Activated T-helper 1 cell treated with anti-CD3 and anti-CD28 coated beads, Interleukin-12 subunit alpha, Interleukin-12 subunit beta, Interleukin-2, Interleukin-4 antibody, amounts not matched to agents 30 ng/mL and 10 ng/mL and 1 ng/mL, durations not matched to agents 14 hours and 24 hours and 36 hours (primary cell): ENCODE measurements at places on chromosomes 1 and 21. TPM values are rescaled to one million over a fixed set of nuclear protein-coding genes. Genes with fewer than 3 reads are reported as not detected.

The HCN3 gene
- total RNA-seq = 2.5 and 3.3 TPM in 2 replicates

The RPTN gene
- not detected in 2 replicates for total RNA-seq

The TRNP1 gene
- 2.0 TPM in 2 replicates for total RNA-seq

The SEMA4A gene
- total RNA-seq = 8.8 and 9.0 TPM in 2 replicates

DNA sequence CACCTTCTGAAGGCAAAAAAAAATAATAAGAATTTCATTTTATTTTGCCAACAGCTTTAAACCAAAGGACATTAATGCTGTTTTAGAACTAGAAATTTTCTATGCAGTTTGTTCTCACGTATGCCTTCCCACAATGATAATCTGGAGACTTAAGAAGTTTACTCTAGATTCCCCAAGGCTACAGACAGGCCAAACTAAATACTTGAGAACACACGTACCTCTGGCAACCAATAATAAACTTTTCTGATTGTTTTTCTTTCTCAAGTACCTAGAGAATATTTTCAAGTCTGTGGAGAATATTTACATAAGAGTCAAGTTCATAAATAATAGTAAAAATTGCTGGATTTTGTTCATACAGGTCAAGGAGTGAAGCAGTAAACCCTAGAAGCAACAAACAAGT lies 15.9 kb downstream of the CLDN8 start:
- no peak for DNase-seq
- H3K4me1 ChIP-seq = no peaks in the 10 kb centered on the region
- H3K4me3 ChIP-seq = no peak overlapping the region
- H3K36me3 ChIP-seq = no peaks in the 10 kb centered on the region
- no peak overlapping the region for H3K27ac ChIP-seq
- H3K27me3 ChIP-seq = peaks cover 1% of the 10 kb centered on the region

DNA sequence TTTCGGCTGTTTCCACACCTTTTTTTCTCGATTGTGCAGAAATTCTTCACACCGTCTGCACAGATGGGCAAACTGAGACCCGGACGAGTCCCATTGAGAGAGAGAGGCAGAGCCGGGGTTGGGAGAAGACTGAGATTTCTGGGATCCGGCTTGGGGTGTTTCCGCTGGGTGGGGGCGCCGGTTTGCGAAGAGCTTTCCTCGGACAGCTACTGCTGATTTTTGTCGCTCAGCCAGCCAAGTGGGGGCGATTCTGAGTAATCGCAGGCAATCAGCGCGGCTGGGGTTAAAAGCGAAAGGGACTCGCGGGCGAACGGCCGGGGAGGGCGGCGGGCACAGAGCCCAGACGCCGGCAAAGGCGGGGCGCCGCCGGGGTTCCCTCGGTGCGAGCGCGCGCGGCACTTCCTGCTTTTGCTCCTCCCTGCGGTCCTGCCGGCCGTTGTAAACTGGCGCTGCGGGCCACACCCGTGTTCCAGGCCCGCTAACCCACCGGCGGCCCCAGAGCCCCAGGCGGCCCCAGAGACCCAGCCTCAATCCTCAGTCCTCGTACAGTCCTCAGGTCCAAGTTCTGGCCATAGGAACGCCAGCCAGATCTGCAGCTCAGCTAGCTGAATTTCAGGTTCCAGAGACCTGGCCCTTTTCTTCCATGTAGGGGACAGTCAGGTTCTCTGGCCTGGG lies 32.4 kb upstream of the JUN start:
- H3K4me3 ChIP-seq = peak overlapping the region; percentile 83
- peaks cover 56% of the 10 kb centered on the region for H3K4me1 ChIP-seq
- H3K27ac ChIP-seq = peak overlapping the region; percentile 86
- peaks cover 2% of the 10 kb centered on the region for H3K27me3 ChIP-seq

GRCh38 chr1:16114527-16115467 lies 41.1 kb downstream of the EPHA2 start:
- peaks cover 3% of the 10 kb centered on the region for H3K27me3 ChIP-seq
- no peaks in the 10 kb centered on the region for H3K4me1 ChIP-seq
- no peaks in the 10 kb centered on the region for H3K36me3 ChIP-seq
- no peak overlapping the region for H3K27ac ChIP-seq
- H3K4me3 ChIP-seq = no peak overlapping the region

DNA sequence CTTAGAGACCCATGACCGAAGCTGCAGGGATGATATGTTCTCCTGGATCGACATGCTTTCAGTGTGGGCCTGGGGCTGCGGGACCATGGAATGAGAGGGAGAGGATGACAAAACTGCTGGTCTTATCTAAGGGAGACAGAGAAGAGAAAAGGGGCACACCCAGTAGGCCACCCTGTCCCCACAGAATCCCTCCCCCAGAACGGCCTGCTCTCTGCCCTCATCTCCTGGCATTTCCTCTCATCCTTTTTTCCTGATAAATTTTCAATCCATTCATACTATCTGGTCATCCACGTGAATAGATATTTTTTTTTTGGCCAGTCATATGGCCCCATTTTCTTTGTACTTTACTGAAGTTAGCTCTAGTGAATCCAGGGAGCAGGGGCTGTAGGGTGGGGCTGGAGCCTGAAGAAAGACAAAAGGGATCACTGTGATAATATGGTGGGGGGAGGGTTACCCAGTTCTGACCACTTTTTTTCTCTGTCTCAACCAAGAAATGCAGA lies at the start of gene PKLR:
Gene PKLR (minus strand): TSS at position 97 of the 500 bp plus-strand sequence. CDS start 43 bp downstream, at position 54.
- no peak within 1 kb of the TSS for H3K27ac ChIP-seq
- no peaks in the 10 kb centered on the region for H3K36me3 ChIP-seq
- no peaks in the 10 kb centered on the region for H3K4me1 ChIP-seq
- DNase-seq = no peak
- no peak within 1 kb of the TSS for H3K4me3 ChIP-seq

DNA sequence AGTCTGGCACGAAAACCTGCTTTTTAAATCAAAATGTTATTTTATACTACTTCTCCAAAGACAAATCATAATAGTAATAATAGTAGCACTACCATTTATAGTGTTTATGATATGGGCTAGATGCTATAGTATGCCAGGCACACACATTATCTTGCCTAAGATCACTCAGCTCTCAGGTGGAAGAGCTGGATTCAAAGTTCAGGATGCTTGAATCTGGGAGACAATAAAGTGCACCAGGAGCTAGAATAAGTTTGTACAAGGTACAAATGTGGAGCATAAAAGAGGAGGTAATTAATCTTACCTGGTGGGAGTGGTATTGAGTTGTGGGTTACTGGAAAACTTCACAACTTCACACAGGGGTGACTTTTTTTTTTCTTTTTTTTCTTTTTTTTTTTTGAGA lies 10.0 kb upstream of the ELOVL1 start:
- no peak for DNase-seq
- peaks cover 29% of the 10 kb centered on the region for H3K36me3 ChIP-seq
- H3K4me3 ChIP-seq = no peak overlapping the region
- H3K27ac ChIP-seq = no peak overlapping the region
- no peaks in the 10 kb centered on the region for H3K27me3 ChIP-seq

- no peak for DNase-seq
- H3K4me3 ChIP-seq = no peak overlapping the region
- H3K36me3 ChIP-seq = peaks cover 10% of the 10 kb centered on the region
- peaks cover 11% of the 10 kb centered on the region for H3K4me1 ChIP-seq
- H3K27ac ChIP-seq = no peak overlapping the region
- H3K27me3 ChIP-seq = no peaks in the 10 kb centered on the region
Observed at GRCh38 chr1:77744576-77744975, 15.1 kb downstream of the USP33 start.

DNA sequence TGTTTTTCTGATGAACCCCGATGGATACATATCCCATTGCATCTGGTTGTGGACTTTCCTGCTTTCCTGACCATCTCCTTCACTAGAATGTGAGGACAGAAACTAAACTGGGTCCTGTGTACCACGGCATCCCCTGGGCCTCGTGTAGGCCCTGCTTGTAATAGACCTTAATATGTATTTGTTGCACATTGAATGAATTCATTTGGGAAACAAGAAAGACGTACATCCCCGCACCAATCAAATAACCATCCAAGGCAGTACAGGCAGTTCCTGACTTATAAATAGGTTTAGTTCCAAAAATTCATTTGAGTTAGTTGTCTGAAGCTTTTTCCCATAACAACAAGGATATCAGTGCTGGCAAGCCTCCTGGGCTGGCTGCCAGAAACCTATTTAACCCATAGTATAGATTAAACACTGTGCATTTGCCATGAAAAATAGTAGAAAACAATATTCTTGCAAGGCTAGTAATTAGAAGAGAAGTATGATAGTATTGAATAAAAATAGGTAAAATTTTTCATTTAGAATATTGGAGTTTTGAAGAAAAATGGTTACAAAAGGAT lies 81.8 kb upstream of the CD34 start:
- H3K36me3 ChIP-seq = no peaks in the 10 kb centered on the region
- DNase-seq = no peak
- no peaks in the 10 kb centered on the region for H3K4me1 ChIP-seq
- no peak overlapping the region for H3K4me3 ChIP-seq
- H3K27ac ChIP-seq = no peak overlapping the region

- no peaks in the 10 kb centered on the region for H3K36me3 ChIP-seq
- H3K4me3 ChIP-seq = no peak overlapping the region
- no peaks in the 10 kb centered on the region for H3K4me1 ChIP-seq
Observed at GRCh38 chr1:204640578-204640977, 45.0 kb downstream of the LRRN2 start.

DNA sequence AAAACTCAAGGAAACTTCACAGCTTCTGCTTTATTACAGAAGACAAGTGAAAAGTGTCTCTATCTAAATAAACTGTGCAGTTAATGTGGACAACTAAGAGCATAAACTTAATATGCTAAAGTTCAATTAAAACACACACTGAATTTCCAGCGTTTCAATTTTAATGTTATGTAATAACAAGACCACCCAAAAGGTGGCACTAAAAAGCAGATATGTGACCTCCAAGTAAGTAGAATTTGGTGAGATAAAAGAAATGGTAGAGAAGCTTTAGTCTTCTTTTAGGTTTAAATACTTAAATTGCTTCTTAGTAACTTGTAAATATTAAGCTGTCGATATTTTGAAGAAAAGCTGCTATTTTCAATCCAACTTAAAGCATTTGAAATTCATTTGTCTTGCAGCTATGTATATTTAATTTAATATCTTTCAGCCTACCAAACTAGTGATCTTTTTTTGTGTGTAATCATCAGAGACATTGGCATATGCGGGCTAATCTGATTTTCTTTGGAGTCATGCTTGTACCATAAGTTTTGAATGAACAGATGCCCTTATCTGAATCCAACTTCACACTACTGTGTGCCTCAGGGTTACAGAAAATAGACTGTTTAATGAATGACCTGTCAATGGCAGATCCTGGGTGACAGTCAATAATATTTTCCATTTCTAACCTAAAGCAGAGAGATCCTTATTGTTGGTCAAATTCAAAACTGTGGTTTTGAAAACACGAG lies 36.5 kb upstream of the ADAMTS1 start:
- H3K27me3 ChIP-seq = peaks cover 2% of the 10 kb centered on the region
- H3K27ac ChIP-seq = no peak overlapping the region
- H3K4me1 ChIP-seq = no peaks in the 10 kb centered on the region
- no peaks in the 10 kb centered on the region for H3K36me3 ChIP-seq

GRCh38 chr1:27489501-27489972 lies 430 bp downstream of the WASF2 start:
- H3K36me3 ChIP-seq = peaks cover 4% of the 10 kb centered on the region
- H3K4me3 ChIP-seq = peak overlapping the region; percentile 96
- H3K27ac ChIP-seq = peak overlapping the region; percentile 89
- DNase-seq = no peak
- peaks cover 28% of the 10 kb centered on the region for H3K4me1 ChIP-seq

GRCh38 chr1:246801241-246802020 lies 77.2 kb downstream of the SCCPDH start:
- H3K27me3 ChIP-seq = no peaks in the 10 kb centered on the region
- no peak overlapping the region for H3K27ac ChIP-seq
- no peaks in the 10 kb centered on the region for H3K36me3 ChIP-seq
- DNase-seq = no peak
- no peak overlapping the region for H3K4me3 ChIP-seq

GRCh38 chr1:90707363-90707710 lies 9.8 kb downstream of the BARHL2 start:
- DNase-seq = no peak
- peaks cover 5% of the 10 kb centered on the region for H3K4me1 ChIP-seq
- H3K27me3 ChIP-seq = peaks cover 79% of the 10 kb centered on the region
- no peak overlapping the region for H3K27ac ChIP-seq
- H3K36me3 ChIP-seq = no peaks in the 10 kb centered on the region
- no peak overlapping the region for H3K4me3 ChIP-seq

DNA sequence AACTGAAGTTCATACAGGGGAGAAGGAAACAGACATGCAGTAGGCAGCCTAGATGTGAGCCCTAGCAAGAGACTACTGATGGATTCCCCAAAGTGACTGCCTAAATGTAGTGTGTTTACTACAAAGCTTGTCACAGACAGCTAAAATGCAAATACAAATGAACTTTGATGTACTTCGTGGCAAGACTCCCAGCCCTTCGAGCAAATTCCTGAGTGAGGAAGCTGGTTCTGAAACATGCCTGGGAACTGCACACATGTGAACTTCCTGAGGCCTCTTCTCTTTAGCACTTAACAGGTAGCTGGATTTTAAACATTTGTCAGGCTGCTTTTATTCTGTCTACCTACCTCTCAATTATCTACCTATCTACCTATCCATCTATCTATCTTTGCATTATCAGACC lies 6.7 kb upstream of the IRF2BP2 start:
- H3K27ac ChIP-seq = no peak overlapping the region
- no peak overlapping the region for H3K4me3 ChIP-seq
- H3K27me3 ChIP-seq = no peaks in the 10 kb centered on the region
- peaks cover 43% of the 10 kb centered on the region for H3K4me1 ChIP-seq
- no peak for DNase-seq

DNA sequence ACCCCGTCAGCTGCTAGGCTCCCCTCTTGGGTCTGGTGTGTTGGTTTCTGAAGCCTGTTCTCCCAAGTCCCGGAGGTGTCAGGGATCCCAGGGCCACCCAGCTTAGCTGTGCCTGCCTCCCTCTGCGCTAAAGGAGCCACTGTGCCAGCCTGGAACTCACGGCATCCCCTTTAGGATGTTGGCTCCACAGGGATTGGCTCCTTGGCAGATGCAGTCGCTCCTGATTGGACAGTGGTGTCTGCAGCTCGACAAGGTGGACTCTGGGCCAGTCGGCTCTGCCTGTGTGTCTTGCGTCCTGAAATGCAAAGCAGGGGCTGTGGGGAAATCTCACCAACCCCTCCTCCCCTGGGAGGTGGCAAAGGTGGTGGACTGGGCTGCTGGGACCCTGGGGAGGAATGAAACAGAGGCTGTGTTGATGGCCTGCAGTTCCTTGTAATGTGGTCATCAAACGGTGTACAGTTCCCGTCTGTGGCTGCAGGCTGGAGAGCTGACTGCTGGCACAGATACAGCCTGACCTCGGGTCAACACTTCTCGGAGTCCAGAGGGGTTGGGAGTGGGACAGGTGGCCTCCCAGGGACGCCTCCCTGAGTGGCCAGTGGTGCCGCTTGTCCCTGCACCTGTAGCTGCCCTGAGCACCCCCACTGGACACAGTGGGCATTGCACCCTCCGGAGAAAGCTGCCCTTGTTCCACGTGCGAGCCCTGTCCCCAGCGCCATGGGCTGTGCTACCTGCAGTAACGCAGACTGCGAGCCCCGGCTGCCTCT lies 11.5 kb upstream of the KCNAB2 start:
- no peaks in the 10 kb centered on the region for H3K27me3 ChIP-seq
- H3K4me3 ChIP-seq = no peak overlapping the region
- H3K27ac ChIP-seq = no peak overlapping the region
- no peak for DNase-seq
- peaks cover 23% of the 10 kb centered on the region for H3K36me3 ChIP-seq

GRCh38 chr1:85611856-85612255 lies 31.3 kb downstream of the CCN1 start:
- H3K27me3 ChIP-seq = no peaks in the 10 kb centered on the region
- no peak overlapping the region for H3K27ac ChIP-seq
- H3K36me3 ChIP-seq = no peaks in the 10 kb centered on the region
- DNase-seq = no peak
- H3K4me1 ChIP-seq = no peaks in the 10 kb centered on the region
- H3K4me3 ChIP-seq = no peak overlapping the region
